ENCODE measurements at places on chromosomes 5 and 9.

- no peak for DNase-seq
Measured at GRCh38 chr9:73683862-73684591, 532.4 kb downstream of the ANXA1 start.

GRCh38 chr5:171513591-171513990, 94.1 kb downstream of the FGF18 start:
- DNase-seq, result no peak

GRCh38 chr5:151679421-151680155, 7.1 kb downstream of the SPARC start:
- DNase-seq, result no peak

DNA sequence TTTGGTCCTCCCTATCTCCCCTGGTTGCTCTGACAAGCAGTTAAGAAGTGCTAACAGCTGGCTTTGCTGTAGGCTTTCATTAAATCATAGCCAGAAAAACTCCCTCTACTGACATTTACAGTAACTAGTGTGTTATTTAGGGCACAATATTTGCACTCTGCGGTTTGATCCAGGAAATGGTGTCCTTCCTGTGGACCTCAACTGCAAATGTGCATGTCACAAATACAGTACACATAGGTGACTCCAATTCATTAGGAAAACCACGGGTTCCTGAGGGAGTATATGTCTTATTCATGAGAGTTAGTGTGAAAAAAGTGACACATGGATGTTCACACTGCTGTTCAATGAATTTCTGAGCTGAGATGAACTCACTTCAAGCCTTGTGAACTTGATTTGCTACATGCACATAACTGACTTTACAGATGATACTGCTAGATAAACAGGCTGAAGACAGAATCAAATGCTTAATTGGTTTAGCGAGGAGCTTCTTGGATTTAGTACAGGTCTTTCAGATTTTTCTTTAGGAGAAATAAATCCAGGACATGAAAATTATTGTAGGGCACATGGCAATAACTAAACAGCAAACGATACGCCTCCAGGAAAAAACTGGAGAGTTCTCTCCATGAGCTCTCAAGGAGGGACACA, 281.5 kb downstream of the EFNA5 start:
- no peak for DNase-seq

GRCh38 chr5:144156767-144157171, 13.7 kb downstream of the YIPF5 start:
- DNase-seq, result no peak

GRCh38 chr5:179763215-179763945, 30.4 kb upstream of the LTC4S start:
- DNase-seq, result no peak

GRCh38 chr5:113507601-113508000, 5.9 kb upstream of the YTHDC2 start:
- DNase-seq, result no peak

- no peak for DNase-seq
Measured at GRCh38 chr9:107982001-107982400, 492.4 kb upstream of the KLF4 start.

DNA sequence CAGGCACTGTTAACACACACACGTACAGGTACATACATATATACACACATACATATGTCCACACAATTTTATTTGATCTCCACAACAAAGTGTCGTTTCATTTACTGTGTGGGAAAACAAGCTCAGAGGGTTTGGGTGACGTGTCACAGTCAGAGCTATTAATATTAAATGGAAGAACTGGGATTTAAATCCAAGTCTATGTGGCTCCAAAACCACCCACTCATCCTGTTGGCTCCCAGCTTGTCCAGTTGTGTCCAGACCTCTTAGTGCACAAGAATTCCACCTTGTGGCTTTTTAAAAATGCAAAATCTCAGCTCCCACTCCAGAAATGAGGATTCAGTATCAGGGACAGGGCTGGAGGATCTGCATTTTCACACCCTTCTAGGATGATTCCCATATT, 52.3 kb upstream of the PTPDC1 start:
- DNase-seq, result no peak

GRCh38 chr9:73294336-73294735, 142.7 kb downstream of the ANXA1 start:
- no peak for DNase-seq

Measured in NCI-H1417 treated with DMSO at 0.1 percent for 48 hours (cell line).